ENCODE measurements at places on chromosomes 11 and 22.

DNA sequence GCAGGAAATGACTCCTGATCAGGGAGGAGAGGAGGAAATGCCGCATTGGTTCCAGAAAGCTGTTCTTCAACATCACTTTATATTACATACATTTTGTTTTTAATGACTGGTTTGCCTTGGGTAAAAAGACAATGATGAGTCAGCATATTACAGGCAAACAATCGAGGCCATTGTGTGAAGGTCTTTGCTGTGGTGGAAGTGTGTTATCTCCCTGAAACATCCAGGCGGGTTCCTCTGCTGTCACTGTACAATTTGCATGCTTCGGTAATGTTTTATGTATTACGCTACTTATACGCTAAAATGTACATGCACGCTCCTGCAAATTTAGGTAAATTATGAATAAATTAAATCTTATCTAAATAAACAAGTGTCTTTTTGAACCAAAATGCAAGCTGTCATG is 161.1 kb downstream of the KIRREL3 start:
- DNase-seq = no peak

DNA sequence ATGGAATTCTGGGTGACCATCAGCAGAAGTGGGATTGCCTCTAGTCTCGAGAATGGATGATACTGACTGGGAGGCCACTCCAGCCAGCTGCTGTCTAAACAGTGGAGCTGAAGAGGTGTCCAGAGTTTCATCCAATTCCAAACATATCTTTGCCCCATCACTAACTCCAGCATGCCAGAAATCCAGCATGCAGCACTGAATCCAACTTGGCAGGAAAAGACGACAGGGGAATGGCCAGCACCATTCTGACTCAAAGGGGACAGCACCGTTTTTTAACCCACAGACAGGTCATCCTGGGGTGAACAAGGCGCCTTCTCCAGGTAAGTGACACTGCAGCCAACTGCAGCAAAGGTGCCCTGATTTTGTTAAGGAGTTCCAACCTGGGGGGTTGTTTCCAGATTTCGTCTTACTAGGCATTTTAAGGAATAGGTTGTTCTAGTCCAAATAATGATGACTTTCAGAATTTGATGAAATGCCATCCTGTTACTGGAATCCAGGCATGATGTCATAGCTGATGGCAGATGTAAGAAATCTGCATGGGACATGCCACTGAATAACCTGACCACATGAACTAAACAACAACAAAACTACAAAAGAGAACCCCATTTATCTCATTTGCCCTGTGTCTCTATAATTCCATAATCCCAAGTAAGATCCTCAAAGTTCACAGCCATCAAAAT is 32.3 kb downstream of the FEZ1 start:
- no peak for DNase-seq

GRCh38 chr22:38017272-38017920 is 33.0 kb upstream of the SOX10 start:
- DNase-seq = no peak

DNA sequence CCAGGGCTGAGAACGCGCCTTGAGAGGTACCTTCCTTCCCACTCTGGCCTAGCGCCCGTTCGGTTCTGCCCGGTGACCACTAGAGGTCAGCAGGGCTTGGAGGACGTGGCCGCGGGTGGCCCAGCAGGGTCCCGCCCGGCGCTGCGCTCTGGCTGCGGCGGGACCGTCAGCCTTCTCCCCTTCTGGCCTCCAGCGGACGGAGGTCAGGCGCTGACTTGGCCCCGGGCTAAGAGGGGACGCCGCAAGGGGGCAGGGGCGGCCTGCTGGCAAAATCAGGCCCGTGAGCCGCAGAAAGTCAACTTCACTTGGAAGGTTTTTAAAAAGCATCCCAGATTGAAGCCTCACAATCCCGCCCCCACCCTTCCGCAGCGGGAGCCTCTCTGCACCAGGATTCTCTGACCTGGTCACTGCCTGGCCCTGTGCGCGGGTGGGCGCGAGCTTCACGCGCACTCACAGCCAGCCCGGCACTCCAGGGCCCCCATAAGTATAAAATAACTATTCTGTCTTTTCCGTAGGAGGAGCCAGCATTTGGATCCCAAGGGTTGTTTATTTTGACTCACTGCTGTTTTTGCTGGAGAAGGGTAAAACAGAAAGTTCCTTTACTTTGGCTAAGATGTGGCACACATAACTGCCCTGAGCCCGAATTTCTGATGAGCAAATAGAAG is 23.2 kb upstream of the ZBTB16 start:
- peak; percentile 28 for DNase-seq

GRCh38 chr11:79441461-79441875 is 638 bp upstream of the TENM4 start:
- no peak for DNase-seq

DNA sequence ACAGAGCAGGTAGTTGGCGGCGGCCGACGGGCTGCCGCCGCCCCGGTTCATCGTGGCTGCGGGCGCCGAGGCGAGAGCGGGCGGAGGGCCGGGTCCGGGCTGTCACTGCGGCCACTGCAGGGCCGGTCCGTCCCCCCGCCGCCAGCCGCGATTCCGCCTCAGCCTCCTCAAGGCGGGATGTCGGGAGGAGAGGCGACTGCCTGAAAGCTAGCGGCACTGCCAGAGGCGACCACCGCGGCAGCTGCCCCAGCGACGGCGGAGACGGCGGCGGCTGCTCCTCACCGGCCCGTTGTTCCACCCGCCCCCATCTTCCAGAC is 234 bp downstream of the SESN3 start:
- DNase-seq = no peak

- no peak for DNase-seq
Observed at GRCh38 chr22:46297151-46297812, 612 bp downstream of the GTSE1 start.

DNA sequence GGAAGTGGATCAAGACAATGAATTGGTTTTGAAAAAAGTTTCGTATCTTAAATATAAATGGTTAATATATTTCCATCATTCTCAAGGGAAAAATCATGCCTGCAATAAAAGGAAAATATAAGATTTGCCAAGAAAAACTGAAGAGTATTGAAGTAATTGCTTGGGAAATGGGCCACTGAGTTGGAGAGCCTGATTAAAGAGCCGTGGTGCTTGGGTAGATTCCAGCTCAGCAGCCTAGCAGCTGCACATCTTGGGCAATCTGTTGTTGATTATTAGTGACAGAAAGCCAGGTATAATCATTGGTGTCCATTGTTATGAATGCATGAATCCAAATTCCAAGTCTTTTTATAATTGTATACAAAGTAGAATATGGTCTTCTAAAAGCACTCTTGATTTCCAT is 800.9 kb upstream of the CHORDC1 start:
- no peak for DNase-seq

DNA sequence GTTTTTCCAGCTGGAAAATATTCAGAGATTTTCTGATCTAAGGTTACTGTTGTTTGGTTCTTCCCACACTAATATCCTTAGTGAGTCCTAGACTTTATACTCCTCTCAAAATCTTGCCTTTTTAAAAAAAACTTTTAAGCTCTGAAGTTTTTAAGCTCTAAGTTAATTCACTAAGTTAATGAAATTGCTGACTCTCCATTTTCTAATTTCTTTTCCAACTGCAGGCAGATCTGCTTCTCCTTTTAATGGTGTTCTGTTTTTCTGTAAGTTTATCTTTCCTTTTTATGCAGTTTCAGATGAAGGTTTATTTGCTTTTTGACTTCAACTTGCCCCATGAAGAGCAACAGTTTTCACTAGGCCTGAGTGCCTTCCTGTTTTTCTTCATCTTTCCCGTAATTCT is 125.8 kb upstream of the ARHGAP42 start:
- no peak for DNase-seq

Measured in stimulated activated CD4-positive, alpha-beta T cell treated with anti-CD3 and anti-CD28 coated beads, Interleukin-4, amount 100 ng/mL, for 48 hours (primary cell).